ENCODE measurements at places on chromosomes 6 and 20.
A peak's percentile ranks its signal among the peaks of the same experiment; 100 is the strongest.

GRCh38 chr6:124795643-124796463 is 166.4 kb upstream of the RNF217 start:
- DNase-seq: peak; percentile 13

DNA sequence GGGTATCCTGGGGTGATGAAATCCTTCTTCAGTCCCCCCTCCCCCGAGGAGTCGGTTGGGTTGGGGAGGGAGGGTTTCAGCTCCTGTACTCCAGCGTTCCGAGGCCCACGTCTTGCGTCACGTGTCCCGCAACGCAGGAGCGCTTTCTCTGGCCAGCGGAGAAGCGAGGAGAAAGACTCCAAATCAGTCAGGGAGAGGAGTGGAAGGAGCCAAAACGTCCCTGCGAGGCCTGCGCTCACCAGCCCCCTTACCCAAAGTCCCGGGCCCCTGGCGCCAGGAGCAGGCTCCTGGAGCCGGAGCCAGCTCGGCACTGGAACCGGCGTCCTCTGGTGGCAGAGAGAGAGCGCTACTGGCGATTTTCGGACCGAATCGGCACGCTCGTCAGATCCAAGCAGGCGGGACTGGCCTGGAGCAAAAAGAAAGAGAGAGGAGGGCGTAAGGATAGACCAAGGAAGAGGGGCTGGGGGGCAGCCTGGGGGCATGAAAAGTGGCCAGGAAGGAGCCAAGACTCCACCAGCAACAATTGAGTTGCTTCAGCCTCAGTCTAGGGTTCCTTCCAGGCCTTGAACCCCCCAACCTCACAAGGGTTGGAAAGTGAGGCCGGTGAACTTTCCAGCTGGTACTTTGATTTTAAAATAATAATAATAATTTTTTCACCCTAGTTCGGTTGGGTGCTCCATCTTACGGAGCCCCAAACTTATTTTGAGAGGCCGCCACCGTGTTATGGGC is at the start of gene GNAS:
GNAS (plus strand) TSS at position 174 of the 729 bp plus-strand sequence.
- DNase-seq: no peak

DNA sequence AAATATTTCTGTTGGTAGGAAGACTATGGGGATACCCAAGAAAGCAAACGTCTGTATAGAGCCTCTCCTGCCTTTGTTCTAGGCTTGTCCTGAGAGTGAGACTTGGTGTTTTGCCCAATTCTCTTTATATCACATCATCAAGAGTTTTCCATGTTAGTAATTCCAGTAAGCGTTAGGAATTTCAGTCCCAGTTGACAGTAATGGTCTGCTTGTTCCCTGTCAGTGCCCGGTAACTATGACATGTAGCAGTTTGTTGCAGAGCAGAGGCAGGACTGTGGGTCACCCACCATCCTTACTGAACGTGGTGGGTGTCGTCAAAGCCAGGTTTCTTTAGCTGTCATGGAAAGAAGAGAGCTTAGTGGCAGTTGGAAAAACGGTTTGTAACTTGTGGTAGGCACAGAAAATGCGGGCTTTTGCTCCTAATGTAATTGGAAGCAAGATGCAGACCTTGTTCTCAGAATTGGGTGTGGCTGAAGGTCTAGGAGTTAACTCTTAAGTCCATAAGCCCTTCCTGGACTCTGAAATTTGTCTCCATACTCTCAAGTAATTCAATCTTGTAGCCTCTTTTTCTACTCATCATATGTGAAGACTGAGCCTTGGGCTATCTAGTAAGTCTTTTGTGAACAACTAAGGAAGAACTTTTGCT is 188.8 kb downstream of the TMEM242 start:
- DNase-seq: no peak

GRCh38 chr6:140070846-140071473 is 696.5 kb upstream of the CITED2 start:
- peak; percentile 88 for DNase-seq

GRCh38 chr6:25717866-25718740 is 36.4 kb upstream of the SLC17A4 start:
- peak; percentile 6 for DNase-seq

DNA sequence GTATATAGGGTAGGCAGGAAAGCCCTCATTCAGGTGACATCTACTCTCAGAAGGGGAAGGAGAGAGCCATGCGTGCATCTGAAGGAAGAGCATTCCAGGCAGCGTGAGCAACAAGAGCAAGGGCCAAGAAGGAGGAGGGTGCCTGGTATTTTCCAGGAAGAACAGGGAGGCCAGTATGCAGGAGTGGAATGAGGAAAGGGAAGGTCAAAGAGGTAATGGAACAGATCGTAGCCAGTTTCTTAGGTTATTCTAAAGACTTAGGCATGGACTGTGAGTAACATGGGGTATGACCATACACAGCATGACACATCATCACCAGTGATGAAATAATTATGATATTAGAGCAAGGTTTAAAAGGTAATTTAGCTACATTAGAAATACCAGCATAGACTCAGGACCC is 24.1 kb downstream of the ALDH8A1 start:
- DNase-seq: no peak

DNA sequence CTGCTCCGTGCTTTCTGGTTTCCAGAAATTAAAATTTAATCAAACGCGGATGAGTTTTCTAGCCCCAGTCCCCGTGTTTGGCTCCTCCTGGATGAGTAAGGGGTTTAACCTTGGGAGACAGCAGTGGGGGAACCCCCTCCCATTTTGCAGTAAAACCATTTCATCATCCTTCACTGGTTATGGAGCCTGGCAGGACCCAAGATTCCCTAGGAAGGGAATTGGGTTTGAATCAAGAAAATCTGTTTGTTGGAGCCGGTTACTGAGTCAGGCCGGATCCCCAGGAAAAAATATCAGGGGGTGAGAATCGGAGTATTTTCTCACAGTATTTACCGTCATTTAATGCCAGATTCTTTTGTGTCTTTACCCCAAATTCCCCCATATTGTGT is 754 bp downstream of the YWHAB start:
- no peak for DNase-seq

DNA sequence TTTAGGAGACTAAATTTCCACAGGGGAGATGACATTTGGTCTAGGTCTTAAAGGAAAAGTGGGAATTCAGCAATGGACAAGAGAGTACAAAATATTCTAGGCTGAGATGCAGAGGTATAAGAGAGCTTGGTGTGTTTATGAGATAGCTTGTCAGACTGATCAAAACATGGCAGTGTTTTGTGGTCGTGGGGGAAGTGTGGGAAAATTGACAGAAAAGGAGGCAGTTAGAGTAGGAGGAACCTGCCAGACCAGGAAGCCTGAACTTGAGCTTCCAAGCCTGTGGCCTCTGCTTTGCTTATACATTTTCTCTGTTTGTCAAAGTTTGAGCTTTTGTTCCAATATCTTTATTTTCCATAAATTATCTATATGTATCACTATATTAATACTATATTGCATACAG is 69.5 kb upstream of the MAP3K7 start:
- DNase-seq: no peak

GRCh38 chr20:24965065-24965919 is 16.2 kb downstream of the CST7 start:
- DNase-seq: no peak

- DNase-seq: peak; percentile 30
Observed at GRCh38 chr6:79949233-79949632, 1.9 kb upstream of the ELOVL4 start.

DNA sequence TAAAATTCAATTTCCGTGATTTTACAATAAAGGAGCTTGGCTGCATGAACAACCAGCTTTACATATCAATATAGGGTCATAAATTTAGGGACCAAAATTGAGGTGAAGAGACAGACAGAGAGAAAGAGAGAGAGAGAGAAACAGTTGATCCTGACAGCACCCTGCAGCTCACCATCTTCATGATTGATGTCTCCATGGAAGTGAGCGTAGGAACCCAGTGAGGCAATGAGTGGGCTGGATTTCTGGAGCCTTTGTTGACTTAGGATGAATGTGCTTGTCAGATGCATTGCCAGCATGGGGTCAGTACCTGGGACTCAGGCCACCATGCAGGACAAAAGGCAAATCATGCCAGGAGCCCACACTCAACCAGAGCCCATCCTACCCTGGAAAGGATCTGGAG is 165.1 kb upstream of the SYNDIG1 start:
- DNase-seq: no peak

- no peak for DNase-seq
Observed at GRCh38 chr6:154360476-154360875, 3.9 kb upstream of the IPCEF1 start.

- DNase-seq: no peak
Observed at GRCh38 chr6:138857775-138858174, 61.9 kb downstream of the ECT2L start.

- DNase-seq: peak; percentile 14
Observed at GRCh38 chr6:153312634-153313033, 181.6 kb upstream of the RGS17 start.

- DNase-seq: no peak
Observed at GRCh38 chr6:142185641-142186040, 38.6 kb downstream of the VTA1 start.

DNA sequence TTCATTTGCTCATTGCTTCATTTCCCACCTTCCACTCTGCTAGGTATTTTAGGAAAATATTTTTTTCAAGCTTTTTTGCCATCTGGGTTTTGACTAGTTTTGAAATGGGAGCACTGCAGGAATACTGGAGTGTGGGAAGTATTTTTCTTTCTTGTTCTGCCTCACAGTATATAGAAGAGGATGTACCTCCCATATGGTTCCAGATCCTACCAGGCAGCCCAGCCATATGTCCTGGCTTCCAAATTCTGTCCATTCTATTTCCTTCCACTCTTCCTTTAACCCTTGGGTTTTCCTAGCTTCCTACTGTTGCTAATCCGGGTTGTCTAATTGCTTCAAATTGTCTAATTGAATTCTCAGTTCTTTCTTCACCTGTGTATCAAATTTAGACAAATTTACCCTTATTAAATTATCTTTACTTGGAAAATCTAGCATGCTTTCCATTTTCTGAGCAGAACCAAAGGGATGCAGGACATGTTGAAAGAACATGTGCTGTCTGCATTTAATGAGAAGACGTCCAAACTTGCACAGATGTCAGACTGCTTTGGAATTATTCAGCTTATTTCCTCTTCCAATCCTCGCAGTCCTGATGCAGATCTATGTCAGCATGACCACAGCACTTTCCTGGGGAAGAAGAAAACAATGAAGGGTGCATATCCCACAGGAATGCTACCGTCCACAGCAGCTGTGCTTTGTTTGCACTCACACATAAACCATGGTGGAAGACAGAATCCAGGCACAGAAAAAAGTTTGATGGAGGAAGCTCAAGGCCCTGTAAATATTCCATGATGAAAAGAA is 1273.9 kb upstream of the MAP3K7 start:
- peak; percentile 14 for DNase-seq

DNA sequence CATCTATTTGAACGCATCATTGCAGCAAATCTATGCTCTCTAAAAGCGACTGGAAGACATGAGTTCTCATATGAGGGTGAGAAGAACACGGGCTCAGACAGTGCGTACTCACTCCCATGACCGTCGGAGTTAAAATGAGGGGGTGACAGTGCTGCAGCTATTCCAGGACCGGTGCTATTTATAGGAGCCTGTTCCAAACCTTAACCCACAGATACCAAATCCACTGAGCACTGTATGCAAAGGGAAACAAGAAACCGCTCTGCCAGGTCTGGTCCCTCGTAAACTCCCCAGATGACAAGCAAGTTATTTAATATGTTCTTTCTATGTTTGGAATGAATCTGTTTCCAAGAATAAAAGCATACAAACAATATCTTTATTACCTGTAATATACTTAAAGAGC is 22.9 kb downstream of the PPP1R3G start:
- DNase-seq: no peak

DNA sequence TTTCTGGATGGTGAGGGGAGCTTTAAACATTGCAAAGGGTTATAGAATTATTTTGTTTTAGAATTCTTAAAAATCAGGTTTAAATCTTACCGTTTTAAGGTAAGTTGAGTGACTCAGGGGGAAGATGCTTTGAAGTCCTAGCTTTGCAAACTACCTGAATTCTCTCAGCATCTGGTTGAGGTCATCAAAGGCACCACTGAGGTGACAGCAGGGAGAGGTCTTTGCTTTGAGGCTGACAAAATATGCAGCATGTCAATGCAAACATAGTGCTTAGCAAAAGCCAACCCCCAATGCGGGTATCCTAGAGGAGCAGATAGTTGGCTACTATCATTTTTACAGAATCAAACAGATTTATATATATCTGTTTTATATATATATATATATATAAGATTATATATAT is 219.5 kb downstream of the SLC24A3 start:
- no peak for DNase-seq

DNA sequence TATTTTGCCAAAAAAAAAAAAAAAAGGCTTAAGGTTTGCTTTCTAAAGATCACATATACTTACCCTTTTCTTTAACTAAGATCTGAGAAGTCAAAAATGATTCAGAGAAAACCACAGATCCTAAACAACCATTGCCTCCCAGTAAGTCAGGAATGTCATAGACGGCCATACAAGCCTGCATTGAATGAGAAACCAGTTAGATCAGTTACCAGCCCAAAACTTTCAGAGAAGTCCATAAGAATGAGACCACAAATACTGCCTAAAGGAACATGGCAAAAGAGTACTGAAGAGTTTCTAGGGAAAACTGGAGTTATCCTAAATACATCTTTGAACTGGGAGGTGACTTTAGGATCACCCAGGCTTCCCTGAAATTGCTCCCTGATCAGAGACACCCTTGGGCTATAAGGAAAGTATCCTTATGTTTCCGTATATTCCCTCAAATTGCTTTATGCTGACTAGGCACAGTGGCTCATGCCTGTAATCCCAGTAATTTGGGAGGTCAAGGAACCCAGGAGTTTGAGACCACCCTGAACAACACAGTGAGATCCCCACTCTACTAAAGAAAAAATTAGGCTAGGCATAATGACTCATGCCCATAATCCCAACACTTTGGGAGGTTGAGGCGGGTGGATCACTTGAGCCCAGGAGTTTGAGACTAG is 79.4 kb upstream of the SLC4A11 start:
- no peak for DNase-seq

DNA sequence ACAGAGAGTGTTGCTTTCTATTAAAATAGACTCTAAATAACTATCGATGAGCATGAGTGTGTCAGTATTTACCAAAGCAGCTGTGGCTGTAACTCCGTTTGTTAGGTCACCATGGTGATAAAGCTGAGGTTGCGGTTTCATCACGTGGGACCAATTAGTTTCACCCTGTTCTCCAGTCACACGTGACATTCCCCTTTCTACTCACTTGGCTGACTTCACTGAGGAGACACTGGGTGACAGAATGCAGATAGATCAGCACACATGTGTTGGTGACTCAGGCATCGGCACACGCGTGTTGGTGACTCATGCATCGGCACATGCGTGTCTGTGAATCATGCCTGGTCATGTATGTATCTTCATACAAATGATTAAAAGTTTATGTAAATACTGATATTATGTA is 285.4 kb downstream of the THBS2 start:
- DNase-seq: peak; percentile 91

GRCh38 chr6:164243949-164244348 is 829.4 kb downstream of the QKI start:
- no peak for DNase-seq

Data from non-pigmented ciliary epithelial cell (primary cell).